ENCODE measurements at places on chromosomes 16 and 17.
A peak's percentile ranks its signal among the peaks of the same experiment; 100 is the strongest.

DNA sequence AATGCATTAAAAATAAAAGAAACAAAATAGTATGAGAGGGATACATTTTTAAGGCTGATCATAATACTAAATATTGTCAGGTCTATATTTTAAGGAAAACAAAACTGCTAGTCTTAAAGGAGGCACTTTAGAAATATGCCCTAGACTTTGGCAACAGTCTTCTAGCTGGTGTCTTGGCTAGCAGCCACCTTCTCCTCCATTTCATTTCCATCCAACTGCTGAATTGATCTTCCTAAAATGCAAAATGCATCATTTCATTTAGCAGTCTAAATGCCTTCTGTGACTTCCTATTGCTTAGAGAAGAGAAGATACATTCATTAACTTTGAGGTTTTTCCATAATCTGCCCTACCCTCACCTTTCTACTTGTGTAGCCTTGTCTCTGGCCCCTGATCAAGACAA lies 1404.1 kb downstream of the CDH11 start:
- no peak for DNase-seq

DNA sequence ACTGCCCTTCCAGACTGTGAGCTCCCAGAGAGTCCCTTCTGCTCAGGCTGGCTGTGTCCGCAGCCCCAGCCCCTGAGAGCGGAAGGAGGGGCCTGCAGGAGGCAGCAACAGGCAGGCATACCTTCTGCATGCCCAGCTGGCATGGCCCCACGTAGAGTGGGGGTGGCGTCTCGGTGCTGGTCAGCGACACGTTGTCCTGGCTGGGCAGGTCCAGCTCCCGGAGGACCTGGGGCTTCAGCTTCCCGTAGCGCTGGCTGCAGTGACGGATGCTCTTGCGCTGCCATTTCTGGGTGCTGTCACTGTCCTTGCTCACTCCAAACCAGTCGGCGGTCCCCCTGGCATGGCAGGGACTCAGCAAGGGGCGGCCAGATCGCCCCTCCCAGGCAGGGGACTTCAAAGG lies 9.0 kb downstream of the RHBDF1 start:
- no peak for DNase-seq

- no peak for DNase-seq
Observed at GRCh38 chr17:82690786-82691489, 7.6 kb downstream of the RAB40B start.

GRCh38 chr17:545156-545555 lies 169.5 kb downstream of the VPS53 start:
- DNase-seq = no peak

DNA sequence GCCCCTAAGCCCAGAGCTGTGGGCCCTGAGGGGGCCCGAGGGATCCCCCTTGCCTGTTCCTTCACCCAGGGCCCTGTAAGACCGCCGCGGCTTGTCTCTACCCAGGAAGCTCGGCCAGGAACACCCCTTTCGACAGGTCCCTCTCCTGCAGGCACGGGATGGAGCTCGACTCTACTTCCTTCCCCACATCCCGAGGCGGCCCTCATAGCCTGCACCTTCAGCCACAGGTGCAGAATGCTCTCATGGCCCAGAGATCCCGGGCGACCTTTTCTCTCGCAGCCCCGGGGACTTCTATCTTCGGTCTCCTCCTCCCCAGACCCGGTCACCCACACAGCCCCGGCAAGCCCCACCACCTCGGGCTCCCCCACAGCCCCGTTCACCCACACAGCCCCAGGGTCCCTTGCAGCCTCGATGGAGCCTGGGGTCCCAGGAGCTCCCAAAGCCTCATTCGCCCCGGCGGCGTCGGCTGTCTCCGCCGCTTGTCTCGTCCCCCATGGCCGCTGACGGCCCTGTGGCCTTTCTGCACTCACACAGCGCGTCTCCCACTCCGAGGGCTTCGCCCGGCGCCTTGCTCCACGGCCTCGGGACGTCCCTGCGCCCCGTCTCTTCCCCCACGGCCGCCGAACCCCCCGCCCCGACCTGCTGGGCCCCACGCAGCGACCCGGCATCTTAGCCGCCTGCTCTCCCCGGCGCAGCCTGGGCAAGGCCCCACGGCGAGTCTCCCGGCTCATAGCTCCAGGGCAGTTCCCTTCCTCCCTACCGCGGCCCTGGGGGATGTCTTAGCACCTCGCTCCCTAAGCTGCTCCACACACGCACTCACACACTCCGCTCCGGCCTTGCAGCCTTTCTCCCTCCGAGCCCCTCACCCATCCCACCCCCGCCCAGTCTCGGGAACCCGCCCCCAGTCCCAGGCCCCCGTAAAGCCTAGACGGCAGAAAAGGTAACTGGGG lies 650 bp downstream of the KIAA0753 start:
- DNase-seq = no peak

DNA sequence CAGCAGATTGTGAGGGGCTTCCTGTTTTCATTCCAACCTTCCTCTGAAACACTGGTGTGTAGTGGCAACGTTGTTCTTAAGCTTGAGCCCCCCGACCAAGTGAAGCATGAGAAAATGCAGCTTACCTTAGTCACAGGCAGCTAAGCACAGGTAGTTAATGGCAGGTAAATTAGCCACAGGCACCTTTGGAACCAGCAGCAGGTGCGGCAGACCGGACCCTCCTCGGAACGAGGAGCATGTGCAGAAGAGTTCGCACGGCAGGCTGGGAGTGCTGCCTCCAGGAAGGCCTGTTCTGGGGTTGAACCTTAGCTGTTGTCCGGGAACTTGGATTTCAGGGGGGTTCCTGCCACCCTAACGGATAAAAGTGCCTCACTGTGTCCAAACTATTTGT lies 7.2 kb upstream of the IRF8 start:
- DNase-seq = peak; percentile 75

- peak; percentile 75 for DNase-seq
Observed at GRCh38 chr16:65117811-65118448, 3.9 kb downstream of the CDH11 start.

GRCh38 chr16:84318091-84318975 lies 23.7 kb downstream of the WFDC1 start:
- no peak for DNase-seq

- no peak for DNase-seq
Observed at GRCh38 chr16:10812312-10813098, 6.1 kb downstream of the TVP23A start.

DNA sequence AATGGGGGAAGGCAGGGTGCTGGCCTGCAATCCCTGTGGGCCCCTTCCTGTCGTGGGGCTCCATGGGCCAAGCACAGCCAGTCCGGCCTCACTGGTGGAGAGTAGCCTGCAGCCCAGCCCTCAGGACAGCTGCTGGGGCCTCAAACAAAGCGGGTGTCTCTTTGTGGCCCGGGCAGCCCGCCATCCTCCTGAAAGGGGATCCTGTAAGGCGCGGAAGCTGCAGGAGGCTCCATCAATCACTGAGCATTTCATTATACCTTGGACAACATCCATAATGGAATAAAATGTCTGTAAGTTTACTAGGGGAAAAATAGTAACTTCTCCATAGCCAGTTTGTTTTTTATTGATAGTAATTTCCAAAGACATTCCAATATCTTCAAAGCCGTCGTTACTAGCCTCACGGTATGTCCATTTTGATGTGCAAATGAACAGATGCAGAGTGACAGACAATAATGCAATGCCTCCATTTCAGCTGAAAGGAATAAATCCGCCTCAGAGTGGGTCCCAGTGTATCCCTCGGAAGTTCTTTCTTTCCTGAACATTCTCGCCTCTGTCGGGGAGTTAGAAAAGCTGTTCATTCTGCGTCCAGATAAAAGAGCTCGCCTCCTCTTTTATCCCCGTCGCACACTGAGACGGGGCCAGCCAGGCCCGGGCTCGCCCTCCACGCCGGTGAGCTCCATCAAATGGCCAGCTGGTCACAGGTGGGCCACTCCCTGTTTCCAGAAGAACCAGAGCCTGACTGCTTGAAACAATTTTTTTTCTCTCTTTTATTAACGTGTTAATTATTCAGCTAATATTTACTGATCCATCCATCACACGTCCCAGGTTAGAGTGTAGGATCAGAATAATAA lies 14.4 kb downstream of the WSCD1 start:
- DNase-seq = no peak

DNA sequence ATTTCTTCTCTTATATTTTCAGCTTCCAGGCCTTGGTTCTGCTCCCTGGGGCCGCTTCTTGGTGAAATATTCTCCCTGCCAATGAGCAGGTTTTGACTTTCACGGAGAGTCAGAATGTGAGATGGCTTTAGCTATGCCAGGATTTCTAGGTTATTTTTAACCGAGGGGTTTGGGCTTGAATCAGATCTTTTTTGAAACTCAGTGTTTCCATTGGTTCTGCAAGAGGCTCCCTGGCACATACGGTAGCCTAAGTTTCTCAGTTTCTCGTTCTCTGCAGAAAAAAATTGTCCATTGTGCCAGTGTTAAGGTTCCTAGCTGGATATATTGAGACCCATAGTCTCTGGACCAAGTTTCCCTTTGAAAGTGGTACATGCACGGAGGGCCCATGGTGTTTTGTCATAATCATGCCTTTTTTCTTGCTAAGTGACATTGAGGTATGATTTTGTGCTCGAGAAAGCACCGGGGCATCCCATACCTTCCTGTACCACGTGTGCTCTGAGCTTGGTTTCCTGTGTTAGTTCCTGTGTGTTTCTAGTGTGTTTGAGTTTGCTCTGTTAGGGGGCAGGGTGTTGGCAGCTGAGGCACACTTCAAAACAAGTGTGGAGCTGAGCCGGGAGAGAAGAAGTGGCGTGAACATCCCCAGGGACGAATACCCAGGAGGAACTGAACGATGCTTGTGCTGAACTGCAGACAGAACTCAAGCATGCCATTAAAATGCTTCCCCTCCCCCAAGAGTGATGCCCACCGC lies 127.2 kb downstream of the HS3ST3B1 start:
- no peak for DNase-seq

- no peak for DNase-seq
Observed at GRCh38 chr17:71628306-71628705, 492.5 kb upstream of the SOX9 start.

GRCh38 chr16:70753228-70753627 lies 47.7 kb downstream of the VAC14 start:
- DNase-seq = no peak

DNA sequence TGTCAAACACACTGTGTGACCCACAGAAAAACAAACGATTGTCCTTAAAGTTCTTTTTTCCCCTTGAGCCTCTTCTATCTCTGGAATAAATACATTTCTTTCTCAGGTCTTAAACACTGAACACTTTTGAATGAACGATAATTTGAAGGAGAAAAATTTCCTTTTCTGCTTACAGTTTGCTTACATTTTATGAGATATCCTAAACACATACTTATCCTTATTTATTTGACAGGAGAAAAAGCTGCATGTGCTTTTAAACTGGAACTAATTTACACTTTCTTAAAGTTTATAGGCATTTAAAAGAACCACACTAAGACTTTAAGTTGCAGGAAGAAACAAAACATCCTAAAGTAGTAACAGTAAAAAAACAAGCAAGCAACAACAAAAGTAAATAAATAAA lies 4.7 kb upstream of the IGF2BP1 start:
- no peak for DNase-seq

DNA sequence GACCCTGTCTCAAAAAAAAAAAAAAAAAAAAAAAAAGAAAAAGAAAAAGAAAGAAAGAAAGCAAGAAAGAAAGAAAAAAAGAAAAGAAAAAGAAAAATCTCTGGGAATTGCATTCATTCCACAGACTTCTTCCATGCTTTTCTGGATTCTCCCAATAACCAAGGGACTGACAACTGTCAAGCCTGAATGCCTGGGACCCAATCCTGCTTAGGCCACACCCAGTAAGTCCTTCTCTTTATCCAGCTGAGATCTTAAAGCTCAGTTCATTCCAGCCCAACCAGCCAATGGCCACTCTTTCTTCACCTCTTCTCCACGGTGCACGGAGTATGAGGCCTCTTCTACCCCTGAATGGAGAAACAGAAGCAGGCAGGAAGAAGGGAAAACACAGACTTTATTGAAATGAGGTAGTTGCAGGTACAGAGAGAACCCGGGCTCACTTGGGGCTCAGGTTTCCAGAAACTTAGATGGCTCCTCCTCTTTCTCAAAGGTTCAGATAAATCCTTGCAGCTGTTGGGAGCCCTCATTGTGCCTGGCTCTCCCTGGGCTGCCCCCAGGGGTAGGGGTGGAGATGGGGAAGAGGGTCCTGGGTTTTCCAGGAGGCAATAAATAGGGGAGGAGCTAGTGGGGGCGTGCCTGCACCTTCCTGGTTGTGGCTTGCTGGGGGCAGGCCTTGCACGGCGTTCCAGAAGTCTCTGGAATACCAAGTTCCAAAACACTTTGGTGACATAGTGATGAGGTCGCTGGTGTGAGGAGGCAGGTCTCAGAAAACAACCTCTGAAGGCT lies 2.5 kb downstream of the HOXB1 start:
- no peak for DNase-seq

GRCh38 chr16:15961060-15961511 lies 11.7 kb downstream of the ABCC1 start:
- DNase-seq = no peak

- DNase-seq = no peak
Observed at GRCh38 chr17:42203354-42203753, 9.1 kb upstream of the GHDC start.

DNA sequence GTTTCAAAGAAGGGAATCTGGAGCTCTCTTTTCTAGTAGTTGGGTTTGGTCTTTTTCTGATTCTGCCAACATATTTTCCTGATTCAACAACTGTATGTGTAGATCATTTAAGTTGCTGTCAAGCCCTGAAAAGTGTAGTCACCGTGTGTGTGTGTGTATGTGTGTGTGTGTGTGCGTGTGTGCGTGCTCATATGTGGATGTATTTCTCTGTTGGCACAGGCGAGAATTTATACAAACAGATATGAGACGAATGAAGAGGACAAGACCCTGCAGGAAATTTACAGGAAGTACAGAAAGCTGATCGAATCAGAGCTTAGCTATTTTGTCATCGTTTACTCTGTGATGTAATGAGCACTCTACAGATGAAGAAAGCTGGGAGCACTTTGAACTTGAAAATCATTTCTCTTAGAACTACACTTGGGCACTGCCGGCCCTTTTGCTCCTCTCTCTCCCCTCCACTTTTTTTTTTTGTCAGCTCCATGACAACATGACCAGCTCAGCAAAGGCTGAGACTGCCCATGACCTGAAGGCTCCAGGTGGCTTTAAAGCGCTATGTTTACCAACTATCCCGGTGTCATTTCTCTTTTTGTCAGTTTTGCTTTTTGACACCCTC lies 11.2 kb downstream of the FBXO39 start:
- no peak for DNase-seq
